A549 (cell line): ENCODE measurements at places on chromosomes 3 and 15.

GRCh38 chr15:61668444-61668843 lies 391.8 kb downstream of the VPS13C start:
- no peak for DNase-seq

- no peak for DNase-seq
Observed at GRCh38 chr3:146529021-146529420, 15.4 kb downstream of the PLSCR1 start.

DNA sequence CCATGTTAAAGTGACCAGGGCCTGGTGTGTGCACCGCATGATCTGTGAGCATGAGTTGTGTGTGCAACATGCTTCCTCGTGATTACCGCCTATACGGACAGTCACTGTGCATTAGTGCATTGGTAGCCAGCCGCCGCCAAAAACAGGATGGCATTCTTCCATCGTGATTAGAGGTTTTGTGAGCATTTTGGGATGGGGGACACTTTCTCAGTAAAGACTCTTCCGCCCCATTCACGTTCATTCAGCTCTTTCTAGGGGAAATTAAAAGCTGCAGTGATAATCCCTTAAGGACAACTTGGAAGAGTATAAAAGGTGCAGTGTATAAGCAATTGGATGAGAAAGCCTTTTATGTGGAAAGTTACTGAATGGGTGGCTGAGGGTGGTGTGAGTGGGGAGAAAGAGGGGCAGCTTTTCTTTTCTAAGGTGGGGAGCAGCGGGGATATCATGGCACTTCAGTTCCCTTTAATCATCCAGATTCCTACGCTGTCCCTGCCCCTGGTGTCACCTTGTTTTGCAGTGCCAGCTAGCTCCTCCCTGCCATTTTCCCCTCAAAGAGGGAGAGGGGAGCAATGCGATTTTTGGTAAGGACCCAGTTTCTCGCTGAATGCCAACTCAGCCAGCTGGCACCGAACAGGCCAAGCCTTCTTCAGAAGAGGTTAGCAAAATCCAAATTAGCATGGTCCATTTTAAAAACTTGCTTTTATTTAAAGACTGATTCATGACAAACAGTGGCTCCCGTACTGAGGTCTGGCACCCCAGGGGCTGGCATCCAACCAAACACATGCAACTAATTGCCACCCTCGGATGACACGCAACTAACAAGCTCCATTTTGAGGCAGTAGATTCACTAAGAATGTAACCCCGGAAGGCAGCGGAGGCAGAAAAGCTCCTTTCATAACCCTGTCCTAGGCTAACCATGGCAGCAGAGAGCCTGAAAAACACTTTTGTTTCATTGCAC lies 447.8 kb downstream of the FHIT start:
- DNase-seq = no peak

- no peak for DNase-seq
Observed at GRCh38 chr3:43372809-43373559, 86.6 kb downstream of the SNRK start.

GRCh38 chr15:41904541-41905005 lies 10.7 kb upstream of the SPTBN5 start:
- peak; percentile 58 for DNase-seq

GRCh38 chr3:14814411-14814871 lies 4.3 kb upstream of the FGD5 start:
- no peak for DNase-seq

GRCh38 chr15:89908226-89908625 lies 4.5 kb downstream of the ARPIN start:
- no peak for DNase-seq

- no peak for DNase-seq
Observed at GRCh38 chr3:101851850-101852714, 2.8 kb downstream of the NFKBIZ start.

DNA sequence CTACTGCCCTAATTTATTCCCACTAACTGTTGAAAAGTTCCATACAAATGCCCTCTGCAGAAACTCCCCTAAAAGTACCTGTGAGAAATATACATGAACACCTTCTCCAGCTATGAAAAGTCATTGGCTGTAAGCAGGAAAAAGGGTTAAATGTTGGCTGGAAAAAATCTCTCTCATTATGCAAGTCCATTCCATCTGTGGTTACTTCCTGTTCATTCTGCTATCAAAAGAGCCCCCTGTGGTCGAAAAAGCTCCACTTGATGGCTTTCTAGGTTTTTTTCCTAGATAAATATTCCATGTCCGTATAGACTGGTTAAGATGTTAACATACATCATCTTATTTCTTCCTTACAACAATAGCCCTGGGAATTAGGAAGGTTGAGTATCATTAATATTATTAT lies 56.2 kb upstream of the AKAP13 start:
- no peak for DNase-seq

GRCh38 chr3:191148131-191148530 lies 50.9 kb upstream of the OSTN start:
- DNase-seq = no peak

- no peak for DNase-seq
Observed at GRCh38 chr3:79810581-79810980, 42.8 kb upstream of the ROBO1 start.

DNA sequence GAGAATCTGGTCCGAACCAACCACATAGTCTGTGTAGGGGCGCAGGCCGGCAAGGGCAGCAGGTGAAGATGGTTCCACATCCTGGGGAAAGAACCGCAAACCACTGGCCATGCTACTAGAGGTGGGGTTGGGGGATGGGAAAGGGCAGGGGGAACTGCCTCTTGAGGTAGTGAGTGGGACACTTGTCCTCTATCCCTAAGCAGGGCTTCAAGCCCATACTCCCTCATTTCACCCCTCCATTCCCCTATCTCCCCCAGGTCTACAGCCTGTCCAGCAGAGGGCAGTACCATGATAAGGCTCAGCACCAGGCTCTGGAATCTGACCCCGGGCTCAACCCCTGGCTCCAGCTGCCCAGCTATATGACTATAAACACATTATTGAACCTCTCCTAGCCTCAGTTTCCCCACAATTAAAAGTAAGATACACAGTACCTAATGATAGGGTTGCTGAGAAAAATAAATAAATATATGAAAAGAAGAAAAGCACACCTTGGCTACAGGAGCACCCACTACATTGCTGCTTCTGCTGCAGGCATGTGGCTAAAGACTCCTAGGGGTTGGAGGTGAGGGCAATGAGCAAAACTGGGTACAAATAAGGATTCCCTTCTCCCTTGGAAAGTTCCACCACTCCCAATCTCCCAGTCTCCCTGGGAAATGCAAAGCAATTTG lies 6.3 kb downstream of the GORASP1 start:
- DNase-seq = peak; percentile 57

GRCh38 chr15:96801576-96802150 lies 471.2 kb downstream of the NR2F2 start:
- no peak for DNase-seq

DNA sequence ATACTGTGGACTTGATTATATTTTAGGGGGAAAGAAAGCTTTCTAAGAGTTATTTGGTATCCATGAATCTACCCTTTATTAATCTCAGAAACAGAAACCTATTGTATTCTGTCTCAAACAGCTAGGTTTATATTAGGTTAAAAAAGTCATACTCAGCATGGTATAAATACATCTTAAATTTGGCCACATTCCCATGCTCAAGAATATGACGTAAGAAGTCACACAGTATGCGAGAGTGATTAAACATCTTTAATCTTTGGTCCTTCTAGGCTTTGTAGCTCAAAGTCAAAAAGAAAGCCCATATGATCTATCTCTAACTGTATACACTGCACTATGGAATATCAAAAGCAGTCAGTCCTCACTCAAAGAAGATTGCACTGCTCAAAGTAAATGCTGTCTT lies 131.4 kb downstream of the EPHA3 start:
- DNase-seq = no peak

DNA sequence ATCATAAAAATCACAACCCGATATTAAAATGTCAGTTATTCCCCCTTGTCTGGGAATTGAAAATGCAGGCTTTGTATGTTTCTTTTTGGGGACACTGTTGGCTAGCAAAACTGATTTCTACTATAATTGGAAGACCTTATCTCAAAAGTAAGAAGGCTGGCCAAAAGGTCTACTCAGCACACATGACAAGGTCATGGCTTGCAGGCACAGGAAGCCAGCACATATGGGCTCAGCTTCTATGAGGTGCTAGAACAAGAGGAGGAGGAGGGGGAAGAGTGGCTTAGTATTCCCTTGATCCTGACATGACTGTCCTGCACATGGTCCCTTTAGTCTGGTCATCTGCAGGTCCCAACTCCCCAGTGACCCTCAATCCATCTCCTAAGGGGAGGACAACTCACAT lies 681.2 kb downstream of the SQOR start:
- DNase-seq = no peak

GRCh38 chr15:62649793-62650420 lies 392.6 kb upstream of the TPM1 start:
- no peak for DNase-seq

DNA sequence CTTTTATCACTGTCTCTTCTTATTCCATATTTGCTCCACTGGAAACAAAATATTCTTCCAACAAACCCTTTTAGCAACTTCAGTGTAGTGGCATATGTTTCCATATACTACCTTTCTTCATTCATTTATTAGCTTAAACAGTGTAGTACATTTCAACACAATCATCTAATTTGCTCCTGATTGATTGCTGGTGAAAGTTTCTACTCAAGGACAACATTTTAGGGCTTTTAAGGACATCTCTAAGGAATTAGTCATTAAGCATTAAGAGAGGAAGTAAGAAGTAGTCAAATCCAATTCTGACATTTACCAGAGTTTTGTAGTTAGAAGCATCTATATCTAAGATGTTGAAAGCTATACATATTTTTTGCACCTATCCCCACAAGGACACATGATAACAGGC lies 55.8 kb downstream of the RSRC1 start:
- DNase-seq = no peak

DNA sequence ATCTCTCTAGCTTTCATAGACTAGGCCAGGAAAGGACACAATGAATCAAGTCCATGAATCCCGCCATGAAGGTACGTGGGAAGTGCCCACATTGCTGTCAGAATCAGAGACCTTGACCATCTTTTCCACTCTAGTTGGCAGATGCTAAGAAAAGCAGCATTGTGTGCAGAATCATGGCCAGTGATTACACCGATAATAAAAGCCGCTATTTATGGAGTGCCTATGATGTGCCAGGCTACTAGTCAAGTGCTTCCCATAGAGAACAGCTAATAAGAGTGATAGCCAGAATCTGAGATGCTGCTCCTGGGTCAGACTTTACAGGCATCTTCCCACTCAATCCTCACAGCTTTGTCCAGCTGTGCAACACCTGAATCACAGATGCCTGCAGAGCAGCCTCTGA lies 13.2 kb upstream of the RPL32 start:
- DNase-seq = no peak

DNA sequence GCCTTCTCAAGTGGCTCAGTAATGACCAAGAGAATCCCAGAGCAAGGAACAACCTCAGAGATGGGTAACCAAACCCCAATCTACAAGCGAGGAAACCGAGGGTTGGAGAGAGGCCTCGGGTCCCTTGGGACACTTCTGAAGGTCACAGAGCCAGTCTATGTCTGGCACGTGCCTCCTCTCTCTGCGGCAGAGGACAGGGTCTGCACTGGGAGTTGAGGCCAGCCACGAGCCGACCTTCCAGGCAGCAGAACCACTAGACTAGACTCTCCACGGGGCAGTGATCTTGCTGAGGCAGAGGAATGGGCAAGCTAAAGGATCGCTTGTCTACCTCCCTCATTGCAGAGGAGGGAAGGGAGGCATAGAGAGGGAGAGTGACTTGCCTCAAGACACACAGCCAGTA lies 100.6 kb upstream of the SMAD3 start:
- no peak for DNase-seq

DNA sequence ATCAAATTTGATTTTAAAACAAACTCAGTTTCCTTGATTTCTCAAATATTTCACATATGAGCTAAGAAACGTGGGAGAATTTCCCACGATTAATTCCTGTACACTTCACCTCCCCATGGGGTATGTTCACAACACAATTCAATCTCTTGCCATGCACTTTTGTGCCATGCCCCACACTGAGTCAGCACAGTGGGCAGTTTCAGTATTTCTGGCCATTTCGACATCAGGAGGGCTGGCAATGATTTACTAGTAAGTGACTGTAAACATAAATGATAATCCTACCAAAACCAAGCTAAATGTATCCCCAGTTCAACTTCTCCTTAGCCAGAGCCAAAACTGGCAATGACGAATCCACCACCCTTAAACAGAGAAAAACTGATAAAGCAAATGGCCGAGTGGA lies 293.6 kb downstream of the FGF12 start:
- peak; percentile 33 for DNase-seq

GRCh38 chr3:32869513-32870047 lies 51.8 kb downstream of the TRIM71 start:
- DNase-seq = no peak

DNA sequence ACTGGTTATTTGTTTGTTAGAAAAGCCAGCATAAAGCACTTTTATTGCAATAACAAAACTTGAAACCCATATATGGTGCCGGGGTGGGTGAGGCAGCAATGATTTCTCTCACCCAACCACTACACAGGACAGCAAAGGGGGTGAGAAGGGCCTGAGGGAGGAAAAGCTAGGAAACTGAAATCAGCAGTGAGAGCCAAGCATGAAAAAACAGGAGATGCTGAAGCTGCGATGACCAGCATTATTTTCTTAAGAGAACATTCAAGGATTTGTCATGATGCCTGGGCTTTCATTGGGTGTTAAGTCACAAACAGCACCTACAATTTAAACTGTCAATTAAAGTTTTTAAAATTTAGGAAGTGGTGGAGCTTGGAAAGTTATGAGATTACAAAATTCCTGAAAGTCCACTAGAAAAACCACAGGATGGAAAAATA lies 11.9 kb upstream of the TM4SF4 start:
- no peak for DNase-seq

GRCh38 chr15:82943176-82943575 lies 9.3 kb downstream of the HOMER2 start:
- DNase-seq = no peak

- no peak for DNase-seq
Observed at GRCh38 chr3:158847885-158848284, 46.0 kb downstream of the MFSD1 start.

DNA sequence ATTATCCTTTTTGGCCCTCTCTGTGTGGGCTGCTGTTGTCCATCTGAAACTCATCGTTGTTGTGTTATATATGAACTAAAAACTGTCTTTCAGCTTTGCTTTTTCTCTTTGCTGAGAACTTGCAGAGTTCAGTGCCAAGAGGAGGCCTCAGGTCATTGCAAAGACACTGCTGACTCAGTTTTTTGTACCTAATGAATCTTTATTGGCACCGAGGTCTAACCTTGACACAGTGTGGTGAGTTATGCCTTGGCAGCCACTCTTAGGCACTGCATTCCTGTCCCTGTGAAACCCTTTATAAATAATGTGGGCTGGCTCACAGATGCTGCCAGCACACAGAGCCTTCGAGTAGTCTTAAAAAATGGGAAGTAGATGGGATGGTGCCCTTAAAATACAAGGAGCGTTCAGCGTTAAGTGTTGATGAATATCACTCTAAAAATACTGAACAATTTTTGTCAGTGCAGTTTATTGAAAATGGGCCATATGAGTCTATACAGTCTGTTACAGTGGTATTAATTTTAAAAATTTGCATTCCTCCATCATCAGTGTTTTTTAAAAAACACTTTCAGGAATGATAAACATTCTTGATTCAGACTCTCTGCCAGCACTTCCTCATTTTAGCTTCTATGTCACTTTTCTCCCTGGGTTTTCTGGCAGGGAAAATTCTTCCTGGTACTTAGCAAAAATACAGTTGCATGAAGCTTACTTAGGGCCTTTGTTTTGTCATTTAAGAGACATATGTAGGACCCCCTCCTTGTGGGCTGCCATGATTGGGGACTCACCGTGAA lies 234.1 kb downstream of the CACNA2D3 start:
- DNase-seq = no peak
